ENCODE measurements at places on chromosomes 11 and 22.

DNA sequence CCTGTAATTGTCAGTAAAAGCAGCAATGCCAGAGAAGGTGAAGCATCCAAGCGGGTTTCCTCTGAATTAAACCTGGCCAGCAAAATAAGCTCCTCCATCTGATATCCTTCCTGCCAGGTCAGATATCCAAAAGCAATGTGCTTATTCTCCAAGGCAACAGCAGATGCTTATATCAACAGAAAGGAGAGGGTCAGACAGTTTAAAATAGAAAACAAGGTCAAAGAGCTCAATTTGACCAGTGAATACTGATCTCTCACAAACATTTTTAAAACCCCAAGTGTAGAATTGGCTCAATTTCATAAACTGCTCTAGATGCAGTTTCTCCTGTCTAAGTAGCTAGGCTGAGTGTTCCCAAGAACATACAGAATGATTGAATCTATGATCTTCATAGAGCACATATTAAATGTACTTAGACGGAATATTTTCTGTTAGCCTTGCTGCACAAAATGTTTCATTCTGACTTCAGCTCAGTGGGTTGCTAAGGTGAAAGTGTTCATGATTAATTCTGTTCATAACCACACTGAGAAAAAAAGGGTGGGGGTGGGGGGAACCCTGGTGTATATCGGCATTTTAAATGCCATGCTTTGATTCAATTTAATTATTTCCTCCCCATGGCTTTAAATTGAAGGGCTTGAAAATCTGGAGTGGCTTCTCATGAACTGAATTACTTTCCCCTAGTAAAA, 174.2 kb upstream of the ARHGAP20 start:
- no peak for DNase-seq

DNA sequence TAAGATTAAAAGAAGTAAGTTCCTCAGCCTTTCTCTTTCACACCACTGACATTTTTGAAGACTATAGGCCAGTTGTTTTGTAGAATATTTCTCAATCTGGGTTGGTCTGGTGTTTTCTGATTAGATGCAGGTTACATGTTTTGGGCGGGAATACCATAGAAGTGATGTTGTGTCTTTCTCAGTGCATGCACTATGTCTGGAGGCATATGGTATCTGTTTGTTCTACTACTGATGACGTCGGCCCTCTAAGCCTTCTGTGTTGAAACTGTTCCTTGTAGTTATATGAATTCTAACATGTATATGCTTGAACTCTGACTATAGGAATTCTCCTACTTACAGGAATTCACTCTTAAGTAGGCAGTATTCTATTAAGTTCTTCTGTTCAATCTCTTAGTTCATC, 21.6 kb downstream of the ZFTA start:
- DNase-seq = no peak

DNA sequence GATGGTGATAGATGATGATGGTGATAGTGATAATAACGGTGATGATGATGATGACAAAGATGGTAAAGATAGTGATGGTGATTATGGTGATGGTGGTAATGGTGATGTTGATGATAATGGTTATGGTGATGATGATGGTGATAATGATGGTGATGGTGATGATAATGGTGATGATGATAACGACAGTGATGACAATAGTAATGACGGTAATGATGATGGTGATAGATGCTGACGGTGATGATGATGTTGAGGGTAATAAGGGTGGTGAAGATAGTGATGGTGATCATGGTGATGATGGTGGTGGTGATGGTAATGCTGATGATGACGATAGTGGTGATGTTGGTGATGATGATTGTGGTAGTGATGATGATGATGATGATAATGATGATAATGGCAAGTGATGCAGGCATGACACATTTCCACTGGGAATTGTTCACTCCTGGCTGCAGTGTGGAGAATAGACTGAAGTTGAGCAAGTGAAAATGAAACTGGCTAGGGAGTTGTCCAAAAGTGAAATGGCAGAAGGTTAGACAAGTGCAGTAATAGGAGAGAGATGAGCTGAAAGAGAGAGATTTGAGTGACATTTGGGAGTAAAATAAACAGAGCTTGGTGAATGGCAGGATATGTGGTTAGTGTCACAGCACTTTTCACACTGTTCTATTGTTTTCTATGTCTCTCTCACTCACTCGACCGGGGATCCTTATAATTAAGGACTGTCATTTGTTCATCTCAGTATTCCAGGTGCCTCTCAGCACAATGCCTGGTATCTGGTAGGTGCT, 992.5 kb downstream of the OPCML start:
- DNase-seq = no peak

DNA sequence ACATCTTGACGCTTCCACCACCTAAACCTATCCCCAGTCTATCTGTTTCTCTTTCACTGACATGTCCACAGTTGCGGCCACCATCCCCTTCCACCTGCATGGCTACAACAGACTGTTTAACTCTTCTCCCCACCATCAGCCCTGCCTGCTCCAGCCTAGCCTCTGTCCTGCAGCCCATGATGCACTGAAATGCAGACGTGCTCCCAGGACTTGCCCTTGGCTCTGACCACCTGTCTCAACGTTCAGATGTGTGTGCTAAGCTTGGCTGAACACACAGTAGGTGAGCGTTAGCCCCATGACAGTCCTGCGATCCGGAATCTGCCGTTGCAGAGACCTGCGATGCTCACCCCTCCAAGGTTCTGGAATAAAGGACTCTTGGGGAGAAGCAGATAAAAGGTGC, 22.7 kb downstream of the CBX7 start:
- no peak for DNase-seq

DNA sequence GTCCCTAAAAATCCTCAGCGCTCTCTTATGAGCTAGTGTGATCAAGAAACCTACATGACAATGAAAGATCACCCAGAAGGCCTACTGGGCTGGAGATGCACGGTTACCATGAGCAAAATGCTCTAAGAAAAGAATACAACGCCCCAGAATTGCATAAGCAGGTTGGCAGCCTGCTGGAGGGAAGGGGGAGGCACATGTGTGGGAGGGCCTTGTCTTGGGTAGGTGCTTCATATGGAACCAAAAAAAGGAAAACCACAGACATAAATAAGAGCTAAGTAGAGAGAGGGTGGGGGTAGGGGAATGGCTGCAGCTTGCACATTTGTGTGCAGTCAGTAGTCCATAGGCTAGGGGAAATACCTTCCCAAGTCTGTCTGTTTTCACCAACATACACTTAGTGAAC, 2.8 kb downstream of the SIAE start:
- no peak for DNase-seq

GRCh38 chr11:75477614-75477935, 44.6 kb upstream of the KLHL35 start:
- DNase-seq = no peak

DNA sequence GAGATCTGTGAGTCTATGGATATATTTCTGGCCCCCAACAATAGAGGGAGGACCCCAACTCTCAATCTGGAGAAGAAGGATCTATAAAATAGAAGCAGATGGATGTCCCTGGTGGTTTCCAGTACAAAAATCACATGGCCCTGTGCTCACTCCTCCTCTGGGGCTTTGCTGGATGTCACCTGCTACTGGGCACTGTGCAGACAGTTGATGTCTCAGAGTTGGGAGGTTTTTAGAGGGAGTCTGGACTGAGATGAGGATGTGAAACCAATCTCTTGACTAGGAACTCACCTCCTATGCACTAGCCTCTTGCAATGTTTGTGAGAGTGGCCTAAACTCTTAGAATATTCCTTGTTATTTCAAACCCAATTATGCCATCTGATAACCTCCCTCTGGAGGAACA, 107.2 kb downstream of the SCN3B start:
- DNase-seq = no peak

- DNase-seq = no peak
These were observed 728.2 kb upstream of the ANO5 start for GRCh38 chr11:21464601-21465193.

GRCh38 chr22:26789951-26790350, 132.6 kb downstream of the MIAT start:
- no peak for DNase-seq

- peak; percentile 27 for DNase-seq
These were observed 737 bp downstream of the PPP2R1B start for GRCh38 chr11:111765320-111765983.

- peak; percentile 94 for DNase-seq
These were observed 146.3 kb upstream of the ARHGAP20 start for GRCh38 chr11:110858547-110858921.

GRCh38 chr11:8321876-8322275, 58.2 kb upstream of the LMO1 start:
- DNase-seq = no peak

DNA sequence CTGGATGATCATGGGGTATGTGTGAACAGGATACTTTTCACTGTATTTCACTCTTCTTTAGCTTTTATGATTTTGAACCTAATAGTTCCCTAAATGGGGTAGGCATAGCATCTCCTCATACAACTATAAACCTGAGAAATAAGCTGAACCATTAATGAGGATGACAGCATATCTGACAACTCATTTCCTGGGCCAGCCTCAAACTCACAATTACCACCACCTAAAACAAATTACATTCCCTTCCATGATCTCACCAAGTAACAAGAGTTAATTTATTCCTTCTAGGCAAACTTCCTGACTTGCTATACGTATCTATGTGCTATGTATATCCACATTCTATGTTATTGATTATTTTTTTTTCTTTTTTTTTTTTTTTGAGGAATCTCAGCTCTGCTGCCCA, 23.0 kb downstream of the SIK3 start:
- DNase-seq = no peak

GRCh38 chr11:35003186-35003585, 86.8 kb downstream of the PDHX start:
- no peak for DNase-seq

DNA sequence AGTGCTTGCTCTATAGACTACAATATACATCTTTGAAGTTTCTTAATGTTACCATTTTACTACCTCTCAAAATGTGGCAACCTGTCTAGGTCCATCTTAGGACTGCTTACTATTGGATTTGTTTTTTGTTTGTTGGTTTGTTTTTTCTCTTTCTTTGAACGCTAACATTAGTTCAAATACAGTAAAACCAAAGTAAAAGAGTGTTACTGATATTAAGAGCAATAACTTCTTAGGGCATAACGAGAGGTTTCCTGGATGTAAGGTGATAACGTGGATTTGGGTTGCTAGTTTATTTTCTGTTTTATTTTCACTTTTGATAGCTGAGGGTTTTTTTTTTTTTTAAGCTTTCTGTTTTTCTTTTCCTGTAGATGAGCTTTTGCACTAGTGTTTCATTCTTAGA, 43.6 kb downstream of the TMEM135 start:
- DNase-seq = no peak

GRCh38 chr22:41828516-41828915, 4.4 kb upstream of the SREBF2 start:
- no peak for DNase-seq

DNA sequence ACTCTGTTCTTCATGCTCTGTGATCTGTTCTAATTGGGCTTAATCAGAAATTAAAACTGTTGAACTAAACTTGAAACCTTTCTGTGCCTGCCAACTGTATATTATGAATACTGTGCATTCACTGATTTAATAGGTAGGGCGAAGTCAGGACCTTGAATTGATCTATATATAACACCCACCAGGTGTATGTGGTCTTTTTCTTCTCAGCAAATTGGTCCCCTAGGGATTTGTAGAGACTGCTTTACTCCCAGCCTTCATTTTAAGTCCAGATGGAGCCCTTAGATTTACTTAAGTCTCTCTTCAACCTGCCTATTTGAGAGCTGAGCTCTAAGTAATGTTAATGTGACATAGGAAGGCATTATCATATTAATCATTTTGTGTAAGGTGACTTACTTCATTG, 257.5 kb downstream of the TMEM135 start:
- DNase-seq = no peak

GRCh38 chr11:16082095-16083055, 274.0 kb downstream of the SOX6 start:
- no peak for DNase-seq

DNA sequence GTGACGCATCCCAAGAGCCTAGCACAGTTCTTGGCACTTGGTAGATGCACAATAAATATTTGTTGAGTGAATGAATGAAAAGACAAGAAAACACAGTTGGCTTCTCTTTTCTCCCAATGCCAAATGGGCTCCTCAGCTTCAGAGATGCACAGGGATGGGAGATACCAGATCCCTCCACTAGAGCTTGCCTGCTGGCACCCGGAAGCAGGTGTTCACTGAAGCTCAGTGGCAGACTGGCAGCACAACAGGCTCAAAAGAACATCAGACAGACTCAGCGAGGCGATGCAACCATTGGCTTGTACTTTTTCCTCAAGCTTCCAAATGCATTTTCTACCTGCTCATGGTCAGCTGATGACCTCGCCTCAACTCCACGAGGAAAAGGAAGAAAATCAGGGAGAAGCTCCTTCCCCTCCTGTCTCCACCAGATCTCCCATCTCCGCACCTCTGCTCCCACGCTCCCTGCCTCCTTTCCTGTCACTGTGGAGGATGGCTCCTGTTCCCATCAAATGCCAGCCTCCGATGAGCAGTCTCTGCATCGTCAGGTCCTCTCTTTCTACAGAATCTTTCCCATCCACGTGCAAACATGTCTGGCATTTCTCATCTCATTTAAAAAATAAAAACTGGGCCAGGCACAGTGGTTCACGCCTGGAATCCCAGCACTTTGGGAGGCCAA, 5.8 kb downstream of the RAPSN start:
- peak; percentile 21 for DNase-seq

DNA sequence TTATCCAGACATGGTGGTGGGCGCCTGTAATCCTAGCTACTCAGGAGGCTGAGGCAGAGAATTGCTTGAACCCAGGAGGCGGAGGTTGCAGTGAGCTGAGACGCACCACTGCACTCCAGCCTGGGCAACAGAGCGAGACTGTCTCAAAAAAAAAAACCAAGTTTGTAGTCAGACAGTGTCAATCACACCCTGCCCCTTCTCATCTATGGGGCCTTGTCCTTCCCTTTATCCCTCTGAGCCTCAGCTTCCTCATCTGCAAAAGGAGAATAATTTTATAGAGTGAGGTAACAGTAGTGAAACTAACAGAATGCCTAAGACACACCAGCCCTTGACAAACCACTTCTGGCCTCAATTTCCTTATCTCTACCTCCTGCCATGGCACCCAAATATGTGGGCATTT, 10.7 kb downstream of the BCL9L start:
- no peak for DNase-seq

DNA sequence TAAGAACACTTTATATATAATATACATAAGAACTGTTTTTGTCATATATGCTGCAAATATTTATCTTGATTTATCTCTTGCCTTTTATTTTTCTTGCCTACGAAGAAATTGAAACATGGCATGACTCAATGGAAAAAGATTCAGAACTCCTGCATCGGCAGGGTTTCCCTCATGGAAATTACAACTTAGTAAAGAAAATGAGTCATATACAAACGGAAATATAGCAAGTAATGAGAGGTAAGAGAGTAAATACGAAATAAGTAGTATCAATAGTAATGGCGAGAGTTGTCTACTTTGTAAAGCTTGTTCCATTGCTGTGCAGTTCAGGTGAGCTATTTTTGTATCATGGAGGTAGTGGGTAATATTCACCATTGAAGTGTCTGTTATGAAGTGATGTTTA, 350.4 kb downstream of the DDX10 start:
- DNase-seq = no peak

GRCh38 chr22:27795696-27796517, 5.6 kb downstream of the MN1 start:
- no peak for DNase-seq

GRCh38 chr11:120945042-120945441, 78.9 kb upstream of the TBCEL start:
- no peak for DNase-seq

All from thyroid gland (tissue), 4 donors.